ENCODE measurements at places on chromosomes 1 and 21.

GRCh38 chr1:193677874-193678273, 491.5 kb upstream of the B3GALT2 start:
- DNase-seq, result no peak

GRCh38 chr1:47931395-47931794, 65.8 kb downstream of the TRABD2B start:
- DNase-seq, result no peak

DNA sequence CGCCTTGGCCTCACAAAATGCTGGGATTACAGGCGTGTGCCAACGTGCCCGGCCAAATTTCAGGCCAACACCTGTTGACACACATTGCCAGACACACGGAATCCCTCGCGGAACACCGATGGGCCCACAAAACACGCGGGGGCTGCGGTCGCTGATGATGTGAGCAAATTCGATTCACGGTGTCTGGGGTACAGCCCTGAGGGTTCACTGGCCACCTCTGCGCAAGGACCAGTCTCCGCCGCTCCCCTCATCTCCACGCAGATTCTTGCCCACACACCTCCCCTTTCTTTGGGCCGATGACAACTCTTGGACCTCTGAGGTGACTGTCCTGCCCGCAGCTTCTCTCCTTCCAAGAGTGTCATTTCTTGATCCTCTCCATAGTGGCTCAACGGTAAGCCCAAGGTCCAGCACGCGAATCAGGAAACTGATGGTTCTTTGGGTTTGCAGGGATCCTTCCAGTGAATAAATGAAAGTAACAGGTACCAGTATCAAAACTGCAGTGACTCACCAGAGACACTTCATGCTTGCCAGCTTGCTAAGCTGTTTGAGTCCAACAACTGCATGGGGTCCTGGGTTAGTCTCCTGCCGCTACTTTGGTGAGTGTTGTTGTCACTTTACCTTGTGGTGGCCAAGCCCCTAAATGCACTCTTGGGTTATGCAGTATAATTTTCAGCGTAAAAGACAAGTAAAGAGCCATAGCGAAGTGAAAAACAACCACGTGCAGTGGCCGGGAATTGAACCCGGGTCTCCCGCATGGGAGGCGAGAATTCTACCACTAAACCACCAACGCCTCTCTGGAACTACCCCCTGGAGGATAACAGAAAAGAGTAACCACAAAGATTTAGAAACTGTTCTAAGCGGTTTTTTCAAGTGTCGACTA, 11.0 kb upstream of the RNU1-3 start:
- DNase-seq, result no peak

GRCh38 chr21:26110715-26111114, 59.9 kb downstream of the APP start:
- no peak for DNase-seq

DNA sequence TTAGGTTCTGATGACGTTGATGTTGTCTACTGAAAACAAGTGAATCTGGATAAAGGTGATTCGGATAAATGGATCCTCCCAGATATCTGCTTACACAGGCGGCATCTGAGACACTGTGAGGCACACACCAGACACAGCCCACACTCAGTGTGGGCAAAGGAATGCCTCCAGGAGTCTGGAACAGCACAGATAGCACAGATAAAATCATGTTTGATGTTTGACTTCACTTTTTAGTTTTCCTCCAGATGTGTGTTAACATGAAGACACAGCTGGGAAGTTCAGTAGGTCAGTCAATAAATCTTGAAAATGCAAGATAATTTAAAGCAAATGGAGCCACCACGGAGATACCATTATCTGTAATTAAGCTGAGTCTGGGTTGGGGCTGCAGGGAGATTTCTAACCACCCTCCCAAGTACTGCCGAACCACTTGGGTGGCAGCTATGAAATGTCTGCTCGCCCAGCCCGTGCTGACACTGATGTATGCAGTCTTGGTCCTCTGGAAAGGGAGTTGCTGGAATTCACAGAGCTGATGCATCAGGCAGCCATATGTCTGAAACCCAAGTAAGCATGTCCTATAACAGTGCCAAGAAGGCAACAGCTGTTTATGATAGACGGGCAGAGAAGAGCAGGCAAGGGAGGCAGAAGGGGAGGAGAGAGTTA, 11.7 kb downstream of the CAPN9 start:
- no peak for DNase-seq

DNA sequence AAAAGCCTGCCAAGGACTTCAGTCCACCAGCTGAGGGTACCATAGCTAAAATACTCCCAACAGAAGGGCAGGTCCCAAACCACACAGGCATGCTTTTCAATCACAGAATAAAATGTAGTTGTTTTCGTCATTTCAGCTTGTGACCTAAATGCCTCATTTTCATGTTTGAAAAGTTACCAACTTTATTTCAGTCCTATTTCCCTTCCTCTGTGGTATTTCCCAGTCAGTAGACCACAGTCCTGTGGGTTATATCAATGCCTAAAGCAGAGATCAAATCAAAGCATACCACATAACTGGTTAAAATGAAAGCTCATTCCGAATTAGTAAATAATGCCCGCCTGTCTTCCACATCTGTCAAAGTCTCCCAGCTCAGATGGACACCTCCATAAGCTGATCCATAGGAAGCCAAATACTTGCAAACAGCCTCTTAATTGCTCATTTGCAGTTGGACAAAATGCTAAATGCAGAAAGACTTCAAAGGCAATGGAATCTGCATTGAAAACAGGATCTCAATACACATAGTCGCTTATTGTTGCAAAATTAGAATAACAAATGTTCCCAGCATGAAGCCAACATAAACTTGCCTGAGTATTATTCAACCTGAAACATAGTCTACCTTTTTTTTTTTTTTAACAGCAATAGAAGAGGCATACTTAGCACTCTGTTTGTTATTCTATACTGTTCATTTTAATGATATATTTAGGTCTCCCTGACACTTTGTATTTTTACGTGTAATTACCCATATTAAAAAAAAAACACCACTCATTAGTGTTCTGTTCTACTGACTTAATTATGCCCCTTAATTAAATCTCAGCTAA, 53.9 kb downstream of the NR5A2 start:
- DNase-seq, result no peak

DNA sequence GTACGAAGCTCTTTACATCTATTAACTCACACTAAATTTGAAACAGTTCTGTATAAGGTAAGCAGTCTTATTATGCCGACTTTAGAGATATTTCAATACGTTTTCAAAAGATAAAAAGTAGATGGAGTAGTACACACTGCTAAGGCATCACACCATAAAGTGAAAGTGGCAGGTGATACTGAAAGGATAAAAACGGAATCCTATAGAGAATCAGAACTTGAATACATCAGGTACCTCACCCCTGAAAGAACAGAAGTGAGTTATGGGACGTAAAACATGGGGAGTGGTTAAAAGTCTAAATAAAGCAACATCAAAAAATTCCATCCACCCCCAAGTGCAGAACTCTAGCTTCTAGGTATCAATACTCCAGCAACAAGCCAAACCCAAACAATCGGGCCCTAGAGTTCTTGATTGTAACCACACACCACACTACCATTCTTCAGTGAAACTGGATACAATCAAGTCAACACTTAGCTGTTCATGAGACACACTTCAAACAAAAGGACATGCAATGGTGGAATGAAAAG, 142.6 kb downstream of the SMYD3 start:
- no peak for DNase-seq

DNA sequence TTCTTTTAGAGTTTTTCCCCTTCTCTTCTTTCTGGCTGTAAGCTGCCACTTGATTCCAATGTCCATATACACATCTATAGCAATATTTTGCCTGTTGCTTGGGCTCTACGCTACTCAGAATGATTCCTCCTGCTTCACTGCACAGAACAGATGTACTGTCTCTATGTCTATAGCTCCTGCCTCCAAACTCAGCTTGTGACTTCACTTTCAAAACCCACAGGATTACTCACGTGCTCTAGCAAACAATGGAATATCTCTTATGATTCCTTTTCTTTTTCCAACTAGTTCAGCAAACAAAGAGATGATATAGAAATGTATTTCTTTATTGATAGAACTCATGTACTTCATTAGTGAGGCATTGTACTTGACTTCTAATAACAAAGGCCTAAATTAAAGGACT, 80.5 kb upstream of the SOX13 start:
- DNase-seq, result no peak
